ENCODE measurements at places on chromosomes 5 and 9. TPM values are rescaled to one million over a fixed set of nuclear protein-coding genes. Genes with fewer than 3 reads are reported as not detected.

Gene NEUROG1
- total RNA-seq = 0.39 TPM

Gene GPR150
- 0.06 TPM for total RNA-seq

Gene GPRIN1
- total RNA-seq = 14.7 TPM

Gene LNPEP
- 98.3 TPM for total RNA-seq

Gene PCDHGB3
- 6.0 TPM for total RNA-seq

Gene EGFL7
- total RNA-seq = 21.9 TPM

Gene SPATA24
- total RNA-seq = 4.8 TPM

Gene GRIN3A
- total RNA-seq = 8.5 TPM

Gene IFNA21
- total RNA-seq = not detected

Gene FOXI1
- not detected for total RNA-seq

Gene HAVCR2
- total RNA-seq = 10.6 TPM

Gene PTGS1
- 4.0 TPM for total RNA-seq

Gene LIFR
- 122 TPM for total RNA-seq

Gene TAF11L5
- not detected for total RNA-seq

Gene TYRP1
- total RNA-seq = 10.2 TPM

Gene DCP2
- 82.1 TPM for total RNA-seq
